RPMI7951 (cell line): ENCODE measurements at places on chromosomes 7 and 10. TPM values are rescaled to one million over a fixed set of nuclear protein-coding genes. Genes with fewer than 3 reads are reported as not detected.

DNA sequence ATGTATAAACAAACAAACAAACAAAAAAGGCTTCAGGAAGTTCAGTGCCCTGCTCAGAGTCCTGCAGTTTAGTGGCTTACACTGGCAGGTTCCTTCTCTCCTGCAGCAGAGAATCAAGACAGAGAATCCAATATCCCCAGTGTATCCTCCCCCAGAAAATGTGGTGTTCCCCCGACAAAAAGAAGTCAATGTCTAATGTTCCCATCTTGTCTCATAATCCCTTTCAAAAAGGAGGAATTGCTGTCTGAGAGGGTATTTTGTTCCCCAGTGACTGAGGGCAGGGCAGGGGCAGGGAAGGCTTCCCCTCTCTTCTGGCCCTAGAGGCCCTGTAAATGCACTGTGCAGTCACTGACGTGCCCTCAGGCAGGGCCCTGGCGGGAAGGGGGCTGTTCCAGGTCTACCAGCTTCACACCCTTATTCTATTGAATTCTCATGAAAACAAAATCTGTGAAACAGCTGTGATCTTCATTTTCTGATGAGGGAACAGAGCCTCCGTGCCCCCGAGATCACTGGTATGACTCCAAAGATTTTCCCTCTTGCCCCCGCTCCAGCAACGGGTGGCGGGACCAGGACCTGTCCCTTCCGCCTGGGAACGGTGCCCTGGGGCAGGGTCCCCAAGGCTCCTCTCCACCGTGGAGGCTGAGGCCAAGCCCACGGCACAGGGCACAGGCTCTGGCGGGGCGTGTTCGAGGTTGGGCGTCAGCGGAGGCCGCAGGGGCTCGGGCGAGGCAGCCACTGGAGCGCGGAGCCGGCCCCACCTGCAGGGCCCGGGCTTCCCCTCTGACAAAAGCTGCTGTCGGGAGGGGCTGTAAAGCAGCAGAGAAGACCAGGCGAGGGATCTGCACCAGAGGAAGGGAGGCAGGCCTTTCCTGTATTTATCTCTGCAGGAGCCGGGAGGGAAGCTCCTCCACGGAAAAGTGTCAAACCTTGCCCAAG, 13.4 kb upstream of the WDFY4 start:
- no peak for DNase-seq

GRCh38 chr10:71860243-71861029, 9.4 kb upstream of the PSAP start:
- peak; percentile 99 for DNase-seq

DNA sequence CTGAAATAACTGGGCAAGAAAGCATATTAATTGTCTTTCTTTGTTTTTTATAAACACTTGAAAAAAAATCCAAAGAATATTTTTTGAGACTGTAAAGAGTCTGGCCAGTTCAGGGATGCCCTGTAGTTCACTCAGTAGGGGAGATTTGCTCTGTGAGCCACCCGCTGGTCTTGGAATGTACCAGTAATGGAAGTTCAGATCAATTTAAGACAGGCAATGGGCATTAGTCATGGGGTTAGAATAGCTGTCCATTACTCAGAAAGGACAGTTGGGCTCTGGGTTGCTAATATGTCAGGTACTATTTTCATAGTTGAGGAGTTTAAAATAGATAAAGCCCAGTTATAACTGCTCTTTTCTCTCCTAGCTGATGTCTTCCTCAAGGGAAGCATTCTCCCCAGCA, 38.7 kb downstream of the A1CF start:
- peak; percentile 7 for DNase-seq

GRCh38 chr7:121473645-121474300, 77.7 kb upstream of the FAM3C start:
- DNase-seq, result no peak

DNA sequence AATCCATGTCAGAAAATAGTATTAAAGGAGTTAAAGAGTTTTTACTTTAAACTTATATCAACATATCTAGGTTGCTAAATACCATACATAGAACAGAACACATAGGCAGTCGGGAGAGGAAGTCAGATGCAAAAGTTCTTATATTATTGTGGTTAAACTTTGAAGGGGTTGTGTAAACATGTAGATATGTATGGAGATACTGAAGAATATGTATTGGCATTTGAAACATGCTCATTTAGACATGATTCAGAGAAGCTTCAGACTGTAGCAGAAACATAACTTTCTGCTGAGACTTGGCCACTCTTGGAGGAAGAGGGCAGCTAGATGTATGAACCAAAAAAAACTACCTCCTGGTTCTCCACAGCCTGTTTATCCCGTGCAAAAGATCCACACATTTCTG, 103.5 kb upstream of the FERD3L start:
- DNase-seq, result no peak

PALD1 gene
- 0.10 and 0.12 TPM in 2 replicates for total RNA-seq

MYL10 gene
- 0.20 TPM in 1 of 2 replicates, not detected in the other for total RNA-seq
